Mucosa of descending colon (tissue), 3 donors: ENCODE measurements at places on chromosomes 6 and 20.
A peak's percentile ranks its signal among the peaks of the same experiment; 100 is the strongest.

DNA sequence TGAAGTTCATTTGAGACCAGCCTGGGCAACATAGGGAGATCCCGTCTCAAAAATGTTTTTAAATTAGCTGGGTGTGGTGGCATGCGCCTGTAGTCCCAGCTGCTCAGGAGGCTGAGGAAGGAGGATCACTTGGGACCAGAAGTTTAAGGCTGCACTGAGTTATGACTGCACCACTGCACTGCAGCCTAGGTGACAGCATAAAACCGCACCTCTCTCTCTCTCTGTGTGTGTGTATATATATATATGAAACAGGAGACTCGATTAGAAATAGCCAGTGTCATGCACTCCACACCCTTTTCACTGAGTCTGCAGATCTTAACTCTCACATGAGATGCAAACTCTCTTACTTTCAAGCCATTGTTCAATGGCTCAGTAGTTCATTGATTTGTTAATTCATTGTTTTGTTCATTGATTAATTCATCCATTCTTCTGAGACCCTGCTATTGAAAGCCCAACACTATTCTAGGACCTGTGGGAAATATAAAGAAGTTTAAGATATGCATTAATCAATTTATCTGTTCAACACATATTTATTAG is 52.4 kb upstream of the MRPS10 start:
- no peak for DNase-seq

DNA sequence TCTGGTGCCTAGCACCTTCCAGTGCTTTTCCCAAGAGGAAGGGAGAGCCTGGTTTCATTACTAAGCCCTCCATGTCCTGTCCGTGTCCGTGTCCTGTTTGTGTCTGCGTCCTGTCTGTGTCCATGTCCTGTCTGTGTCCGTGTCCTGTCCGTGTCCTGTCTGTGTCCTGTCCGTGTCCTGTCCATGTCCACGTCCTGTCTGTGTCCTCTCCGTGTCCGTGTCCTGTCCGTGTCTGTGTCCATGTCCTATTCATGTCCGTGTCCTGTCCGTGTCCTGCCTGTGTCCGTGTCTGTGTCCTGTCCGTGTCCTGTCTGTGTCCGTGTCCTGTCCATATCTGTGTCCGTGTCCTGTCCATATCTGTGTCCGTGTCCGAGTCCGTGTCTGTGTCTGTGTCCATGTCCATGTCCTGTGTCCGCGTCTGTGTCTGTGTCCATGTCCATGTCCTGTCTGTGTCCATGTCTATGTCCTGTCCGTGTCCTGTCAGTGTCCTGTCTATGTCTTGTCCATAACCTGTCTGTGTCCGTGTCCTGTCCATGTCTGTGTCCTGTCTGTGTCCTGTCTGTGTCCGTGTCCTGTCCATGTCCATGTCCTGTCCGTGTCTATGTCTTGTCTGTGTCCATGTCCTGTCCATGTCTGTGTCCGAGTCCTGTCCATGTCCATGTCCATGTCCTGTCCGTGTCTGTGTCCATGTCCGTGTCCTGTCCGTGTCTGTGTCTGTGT is 54.4 kb upstream of the BHLHE23 start:
- peak; percentile 29 for DNase-seq

GRCh38 chr6:4732691-4733315 is 43.4 kb upstream of the CDYL start:
- DNase-seq = peak; percentile 33

- DNase-seq = no peak
Measured at GRCh38 chr6:32436186-32436585, 3.5 kb upstream of the HLA-DRA start.

- peak; percentile 87 for DNase-seq
Measured at GRCh38 chr20:63696306-63696627, 185 bp upstream of the TNFRSF6B start.

DNA sequence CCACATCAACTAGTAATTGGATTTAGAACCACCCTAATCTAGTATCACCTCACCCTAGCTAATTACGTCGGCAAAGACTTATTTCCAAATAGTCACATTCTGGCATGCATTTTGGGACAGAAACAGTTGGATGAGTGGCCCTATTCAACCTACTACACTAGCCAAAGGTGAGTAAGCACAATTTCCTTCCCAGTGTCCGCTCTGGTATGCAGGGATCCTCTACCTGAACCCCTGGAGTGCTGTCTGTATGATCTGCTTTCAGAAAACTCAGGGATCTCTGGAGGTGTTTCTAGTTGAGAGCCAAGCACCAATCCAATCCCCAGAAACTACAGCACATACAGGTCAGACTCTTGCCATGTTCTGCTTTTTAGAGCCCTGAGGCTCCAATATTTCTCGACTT is 717.4 kb upstream of the MANEA start:
- DNase-seq = no peak

DNA sequence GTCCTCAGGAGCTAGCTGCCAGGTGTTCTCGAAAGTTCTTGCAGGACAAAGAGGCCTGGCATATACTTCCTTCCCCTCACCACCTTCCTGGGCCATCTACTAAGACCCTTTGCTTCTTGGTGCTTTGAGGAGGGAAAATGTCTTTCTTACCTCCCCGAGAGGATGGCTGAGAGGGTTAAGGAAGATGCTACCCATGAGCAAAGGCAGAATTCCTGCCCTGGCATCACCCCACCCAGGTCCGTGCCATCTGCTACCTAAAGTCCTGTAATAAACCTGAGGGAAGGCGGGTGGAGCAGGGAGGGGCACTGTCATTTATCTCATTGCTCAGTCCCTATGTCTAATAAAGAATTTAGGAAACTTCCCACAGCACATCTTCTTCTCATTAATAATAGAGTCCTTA is 16.2 kb downstream of the GFOD1 start:
- no peak for DNase-seq

- DNase-seq = peak; percentile 25
Measured at GRCh38 chr6:70616728-70617260, 50.1 kb downstream of the SDHAF4 start.

DNA sequence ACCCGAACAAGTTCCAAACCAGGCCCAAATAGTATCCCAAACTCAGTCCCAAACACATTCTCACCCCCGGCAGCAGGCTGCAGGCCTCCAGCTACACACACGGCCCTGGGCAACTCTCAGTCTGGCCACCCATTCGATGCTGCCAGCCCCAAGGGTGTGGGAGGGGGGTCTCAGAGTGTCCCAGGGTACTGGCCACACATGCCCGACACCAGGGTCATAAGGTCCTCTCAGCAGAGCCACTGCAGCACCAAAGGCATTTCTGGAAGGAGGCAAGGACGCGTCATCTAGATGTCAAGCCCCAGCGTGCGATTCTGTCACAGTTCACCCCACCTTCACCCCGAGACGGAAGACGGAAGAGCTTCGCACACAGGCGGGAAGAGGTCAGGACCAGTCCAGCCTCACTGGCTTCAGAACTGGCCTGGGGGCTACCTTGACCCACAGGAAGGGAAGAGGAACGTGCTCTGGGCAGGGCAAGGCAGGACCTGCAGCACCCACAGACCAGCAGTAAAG is 9.5 kb downstream of the MYL9 start:
- DNase-seq = no peak

GRCh38 chr6:153162172-153162571 is 31.1 kb upstream of the RGS17 start:
- no peak for DNase-seq

DNA sequence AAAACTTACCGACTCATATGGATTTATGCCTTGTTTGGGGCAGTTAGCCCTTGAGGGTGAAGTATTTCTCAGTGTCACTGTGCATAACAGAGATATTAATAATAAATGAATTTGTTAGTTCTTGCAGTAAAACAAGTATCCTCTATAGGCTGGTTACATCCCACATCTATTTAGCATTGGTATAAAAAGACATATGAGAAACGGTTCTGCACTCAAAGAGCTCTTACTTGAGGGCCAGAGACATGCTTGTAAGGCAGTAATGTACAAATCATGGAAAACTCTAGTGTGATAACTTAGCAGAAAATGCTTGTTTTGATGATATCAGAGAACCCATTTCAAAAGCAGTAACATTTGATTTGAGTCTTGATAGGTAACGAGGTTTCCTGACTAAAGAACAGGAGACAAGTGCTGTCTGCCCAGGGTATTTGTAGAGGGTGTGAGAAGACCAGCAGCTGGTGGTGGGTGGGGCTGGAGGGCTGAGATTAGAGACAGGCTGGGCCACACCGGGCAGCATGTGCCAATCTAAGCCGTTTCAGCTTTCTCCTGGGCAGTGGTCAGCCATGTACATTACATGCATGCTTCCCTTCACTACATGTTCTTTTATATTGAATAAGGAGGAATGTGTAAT is 46.3 kb downstream of the TULP4 start:
- DNase-seq = peak; percentile 59

DNA sequence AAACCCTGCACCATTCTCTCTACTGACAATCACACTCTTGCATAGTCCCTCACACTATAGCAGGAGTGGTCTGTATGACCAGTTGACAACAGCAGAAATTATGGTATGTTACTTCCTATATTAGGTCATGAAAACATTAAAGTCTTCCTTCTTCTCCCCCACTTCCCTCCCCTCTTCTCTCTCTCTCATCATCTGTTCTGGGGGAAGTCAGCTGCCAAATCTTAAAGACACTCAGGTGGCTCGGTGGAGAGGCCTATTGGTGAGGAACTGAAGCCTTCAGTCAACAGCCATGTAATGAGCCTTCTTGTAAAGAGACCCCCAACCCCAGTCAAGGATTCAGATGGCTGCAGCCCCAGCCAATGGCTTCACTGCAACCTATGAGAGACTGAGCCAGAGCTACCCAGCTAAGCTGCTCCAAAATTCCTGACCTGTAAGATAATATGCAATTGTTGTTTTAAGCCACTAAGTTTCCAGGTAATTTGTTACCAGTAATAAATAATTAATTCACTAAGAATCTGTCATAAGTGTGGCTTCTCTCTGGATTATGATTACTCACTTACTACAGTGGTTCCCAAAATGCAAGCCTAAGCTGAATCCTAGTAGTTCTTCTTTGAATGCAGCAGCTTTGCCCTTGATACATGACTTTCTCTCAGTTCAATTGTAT is 11.2 kb upstream of the TSBP1 start:
- DNase-seq = no peak

GRCh38 chr6:31197559-31198305 is 27.2 kb upstream of the POU5F1 start:
- peak; percentile 97 for DNase-seq
